ENCODE measurements at places on chromosomes 1 and 21. TPM values are rescaled to one million over a fixed set of nuclear protein-coding genes. Genes with fewer than 3 reads are reported as not detected.

DNA sequence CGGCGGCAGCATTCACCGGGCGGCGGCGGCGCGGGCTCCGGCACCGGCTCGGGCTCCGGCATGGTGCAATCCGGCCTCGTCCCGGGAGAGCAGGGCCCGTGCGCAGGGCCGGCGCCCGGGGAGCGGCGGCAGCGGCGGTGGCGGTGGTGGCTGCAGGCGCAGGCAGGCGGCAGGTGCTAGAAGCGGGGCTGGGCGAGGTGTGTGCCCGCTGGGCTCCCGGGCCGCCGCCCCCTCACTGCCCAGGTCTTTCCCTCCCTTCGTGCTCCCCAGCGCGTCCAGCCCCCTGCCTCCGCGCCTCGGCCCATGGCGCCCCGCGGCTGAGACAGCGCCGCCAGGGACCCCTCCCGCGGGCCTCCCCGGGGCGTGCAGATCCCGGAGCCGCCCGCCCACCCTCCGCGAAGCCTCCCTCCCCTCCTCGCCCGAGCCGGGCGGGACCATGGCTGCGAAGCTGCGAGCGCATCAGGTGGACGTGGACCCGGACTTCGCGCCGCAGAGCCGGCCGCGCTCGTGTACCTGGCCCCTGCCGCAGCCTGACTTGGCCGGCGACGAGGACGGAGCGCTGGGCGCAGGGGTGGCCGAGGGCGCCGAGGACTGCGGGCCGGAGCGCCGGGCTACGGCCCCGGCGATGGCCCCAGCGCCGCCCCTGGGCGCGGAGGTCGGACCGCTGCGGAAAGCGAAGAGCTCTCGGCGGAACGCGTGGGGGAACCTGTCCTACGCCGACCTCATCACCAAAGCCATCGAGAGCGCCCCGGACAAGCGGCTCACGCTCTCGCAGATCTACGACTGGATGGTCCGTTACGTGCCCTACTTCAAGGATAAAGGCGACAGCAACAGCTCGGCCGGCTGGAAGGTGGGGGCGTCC is 492 bp downstream of the FOXO6 start:
- no peak overlapping the region for H3K27ac ChIP-seq
- peaks cover 5% of the 10 kb centered on the region for H3K27me3 ChIP-seq
- peaks cover 6% of the 10 kb centered on the region for H3K4me1 ChIP-seq

GRCh38 chr1:67850151-67850551 is 16.9 kb upstream of the GNG12 start:
- H3K4me3 ChIP-seq, result no peak overlapping the region
- H3K27me3 ChIP-seq, result no peaks in the 10 kb centered on the region
- H3K36me3 ChIP-seq, result no peaks in the 10 kb centered on the region

- no peaks in the 10 kb centered on the region for H3K36me3 ChIP-seq
- no peaks in the 10 kb centered on the region for H3K27me3 ChIP-seq
- H3K4me3 ChIP-seq, result no peak overlapping the region
- no peak overlapping the region for H3K27ac ChIP-seq
- H3K4me1 ChIP-seq, result no peaks in the 10 kb centered on the region
These were observed 40.8 kb upstream of the POFUT2 start for GRCh38 chr21:45328198-45329091.

DNA sequence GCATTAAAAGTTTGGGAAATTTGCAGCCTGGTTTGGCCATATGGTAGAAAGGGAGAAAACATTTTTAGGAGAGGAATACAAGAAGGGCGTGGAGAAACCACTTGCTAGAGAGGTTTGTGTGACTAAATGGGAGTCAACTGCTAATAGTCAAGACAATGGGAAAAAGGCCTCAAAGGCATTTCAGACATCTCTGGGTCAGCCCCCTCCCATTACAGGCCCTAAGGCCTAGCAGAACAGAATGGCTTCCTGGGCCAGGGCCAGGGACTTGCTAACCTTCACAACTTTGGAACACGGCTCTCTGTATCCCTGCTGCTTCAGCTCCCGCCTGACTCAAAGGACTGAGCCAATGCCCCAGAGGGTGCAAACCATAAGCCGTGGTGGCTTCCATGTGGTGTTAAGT is 752.3 kb upstream of the ADAMTS5 start:
- H3K36me3 ChIP-seq, result no peaks in the 10 kb centered on the region
- H3K27ac ChIP-seq, result no peak overlapping the region
- H3K4me1 ChIP-seq, result no peaks in the 10 kb centered on the region
- no peak overlapping the region for H3K4me3 ChIP-seq
- no peak for DNase-seq

Gene PTPN14
- polyA plus RNA-seq, result not detected

- no peak overlapping the region for H3K4me3 ChIP-seq
- no peaks in the 10 kb centered on the region for H3K4me1 ChIP-seq
- H3K36me3 ChIP-seq, result no peaks in the 10 kb centered on the region
- no peak for DNase-seq
- H3K27ac ChIP-seq, result no peak overlapping the region
- H3K27me3 ChIP-seq, result no peaks in the 10 kb centered on the region
These were observed 12.9 kb downstream of the DNAJC11 start for GRCh38 chr1:6688757-6689156.
